ENCODE measurements at places on chromosomes 12 and 14.

DNA sequence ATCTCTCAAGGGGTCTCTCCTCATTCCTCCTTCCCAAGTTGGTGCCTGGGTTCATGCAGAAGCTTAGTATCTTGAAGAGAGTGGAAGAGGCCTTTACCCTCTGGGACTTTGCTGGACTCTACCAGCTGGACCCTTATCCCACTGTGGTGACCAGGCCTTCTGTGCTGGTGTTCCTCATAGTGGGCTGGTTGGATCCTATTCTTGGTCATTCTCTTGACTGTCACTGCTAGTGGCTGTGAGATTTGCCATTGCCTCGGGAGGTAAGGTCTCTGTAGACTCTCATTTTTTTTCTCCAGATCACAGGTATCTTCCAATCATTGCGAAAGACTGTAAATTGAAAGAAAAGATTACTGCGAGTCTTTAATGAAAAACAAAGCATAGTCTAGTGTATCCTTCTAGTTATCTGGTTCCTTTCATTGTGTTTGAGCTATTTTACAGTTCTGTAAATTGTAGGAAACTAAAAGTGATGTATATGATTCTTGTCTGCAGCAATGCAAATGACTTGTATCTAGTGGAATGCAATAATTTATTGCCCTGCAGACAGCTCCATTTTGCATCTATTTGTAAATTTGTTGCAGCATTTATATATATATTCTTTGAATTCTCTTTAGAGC lies 217.9 kb downstream of the AEBP2 start:
- DNase-seq: no peak

DNA sequence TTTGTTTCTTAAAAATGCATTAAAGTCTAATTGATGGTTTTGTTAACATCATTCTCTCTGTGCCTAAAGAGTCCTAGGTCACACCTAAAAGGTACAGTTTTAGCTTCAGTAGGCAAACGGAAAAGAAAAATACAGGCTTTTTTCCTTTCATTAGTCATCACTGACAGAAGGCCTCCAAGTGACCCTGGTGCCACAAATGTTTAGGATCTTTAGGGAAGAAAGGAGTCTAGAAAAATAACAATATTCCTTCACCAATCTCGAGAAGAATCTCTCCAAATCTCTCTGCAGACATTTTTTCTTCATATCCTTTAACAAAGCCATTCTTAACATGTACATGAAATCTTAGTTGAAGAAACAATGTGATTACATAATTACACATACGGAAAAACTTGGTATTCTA lies 2.0 kb downstream of the DENND5B start:
- no peak for DNase-seq

DNA sequence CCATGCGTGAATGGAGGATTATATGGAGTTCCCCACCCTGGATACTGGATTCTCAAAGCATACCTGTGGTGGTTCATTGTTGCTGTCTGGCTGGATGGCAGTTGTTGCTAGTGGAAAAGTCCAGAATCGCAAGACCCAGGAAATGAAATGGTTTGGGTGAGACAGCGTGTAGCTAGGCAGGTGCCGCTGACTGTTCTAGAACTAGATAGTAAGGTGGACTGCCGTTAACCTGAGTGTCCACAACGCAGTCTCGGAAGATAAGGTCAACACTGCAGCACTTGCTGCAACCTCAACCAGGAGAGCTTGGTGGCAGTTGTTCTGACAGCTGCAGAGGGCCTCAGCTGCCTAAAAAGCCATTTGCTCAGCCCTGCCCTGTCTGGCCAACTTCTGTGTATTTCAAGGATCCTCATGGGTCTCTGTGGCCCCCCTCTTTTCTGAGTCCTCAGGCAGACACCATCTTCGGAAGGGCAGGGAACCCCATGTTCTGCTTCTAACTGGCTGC lies 15.5 kb upstream of the IRF2BPL start:
- no peak for DNase-seq

GRCh38 chr12:67477681-67478265 lies 170.8 kb upstream of the DYRK2 start:
- no peak for DNase-seq

DNA sequence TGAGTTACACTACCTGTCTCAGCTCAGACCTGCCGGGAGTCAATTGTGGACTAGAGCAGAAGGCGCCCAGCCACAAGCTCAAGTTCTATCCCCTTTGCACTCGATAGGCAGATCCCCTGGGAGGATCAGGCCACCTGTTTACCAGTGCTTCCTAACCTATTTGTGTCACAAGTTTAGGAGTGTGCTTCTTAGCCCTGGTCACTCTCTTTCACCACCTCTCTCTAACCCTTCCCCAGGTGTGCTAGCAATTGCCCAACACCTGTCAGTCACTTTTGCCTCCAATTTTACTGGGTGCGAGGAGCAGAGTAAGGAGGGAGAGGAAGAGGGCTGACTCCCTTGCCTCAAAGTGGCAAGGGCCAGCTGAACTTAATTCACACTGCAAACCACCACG lies 745 bp upstream of the NAA30 start:
- peak; percentile 21 for DNase-seq

DNA sequence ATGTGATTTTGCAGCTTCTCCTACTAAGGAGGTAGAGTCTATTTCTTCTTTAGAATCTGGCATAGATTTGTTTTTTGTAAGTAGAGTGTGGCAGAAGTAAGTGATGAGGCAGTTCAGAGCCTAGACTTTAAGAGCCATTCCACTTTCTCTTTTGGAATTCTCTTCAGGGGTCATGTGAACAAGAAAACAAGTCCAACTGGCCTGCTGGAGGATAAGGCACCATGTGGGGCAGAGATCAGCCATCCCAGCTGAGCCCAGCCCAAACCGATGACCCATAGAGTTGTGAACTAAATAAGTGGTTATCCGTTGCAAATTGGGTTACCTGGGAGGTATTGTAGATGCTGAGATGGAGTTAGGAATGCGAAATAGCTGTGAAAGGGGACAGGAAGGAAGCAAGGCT lies 60.3 kb upstream of the TBPL2 start:
- DNase-seq: no peak

- no peak for DNase-seq
Observed at GRCh38 chr12:115752913-115753726, 524.4 kb downstream of the MED13L start.

GRCh38 chr14:101917413-101918017 lies 46.9 kb upstream of the DYNC1H1 start:
- DNase-seq: no peak

DNA sequence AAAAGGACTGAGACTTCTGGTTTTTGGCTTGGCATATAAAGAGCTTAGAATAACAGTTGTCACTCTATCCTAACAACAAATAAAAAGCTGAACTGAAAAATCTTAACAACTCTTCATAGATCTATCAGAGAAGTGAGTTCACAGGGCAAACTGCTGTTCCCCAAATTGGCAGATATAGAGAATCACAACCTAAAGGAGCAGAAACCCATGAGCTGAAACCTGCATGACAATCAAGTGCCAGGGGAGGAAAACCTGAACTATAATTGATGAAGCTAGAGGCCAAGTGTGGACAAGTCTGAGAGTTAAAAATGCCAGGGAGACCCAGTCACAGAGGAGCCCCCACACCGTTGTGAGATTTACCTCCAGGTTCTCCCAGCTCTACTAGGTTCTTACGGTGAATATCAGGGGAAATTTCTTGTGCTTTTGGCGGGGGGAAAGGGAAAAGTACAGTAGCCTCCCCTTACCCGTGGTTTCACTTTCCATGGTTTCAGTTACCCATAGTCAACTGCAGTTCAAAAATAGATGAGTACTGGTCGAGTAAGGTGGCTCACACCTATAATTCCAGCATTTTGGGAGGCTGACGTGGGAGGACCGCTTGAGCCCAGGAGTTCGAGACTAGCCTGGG lies 53.9 kb downstream of the ATF7 start:
- DNase-seq: no peak

- DNase-seq: no peak
Observed at GRCh38 chr12:119593578-119594398, at the start of gene TMEM233. TMEM233 (plus strand) TSS chr12:119593774; CDS start chr12:119593849, 75 bp downstream.

DNA sequence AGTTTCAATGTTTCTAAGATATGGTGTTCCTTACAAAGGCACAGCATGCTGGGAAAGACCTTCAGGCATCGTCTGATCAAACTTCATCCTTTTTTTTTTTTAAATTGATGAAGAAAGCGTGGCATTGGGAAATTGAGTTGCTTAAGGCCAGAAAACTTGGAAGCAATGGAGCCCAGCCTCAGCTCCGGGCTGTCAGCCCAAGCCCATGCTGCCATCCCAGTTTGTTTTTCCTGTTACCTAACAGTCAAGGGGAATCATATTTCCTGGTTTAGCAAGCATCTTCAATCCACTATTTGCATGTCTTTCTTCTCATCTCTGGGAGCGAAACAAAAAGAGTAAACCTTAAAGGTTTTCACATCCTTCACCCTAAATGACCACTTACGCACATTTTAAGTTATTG lies 200.2 kb downstream of the CHST11 start:
- DNase-seq: no peak

- DNase-seq: no peak
Observed at GRCh38 chr14:55957950-55958349, 160.3 kb upstream of the PELI2 start.

DNA sequence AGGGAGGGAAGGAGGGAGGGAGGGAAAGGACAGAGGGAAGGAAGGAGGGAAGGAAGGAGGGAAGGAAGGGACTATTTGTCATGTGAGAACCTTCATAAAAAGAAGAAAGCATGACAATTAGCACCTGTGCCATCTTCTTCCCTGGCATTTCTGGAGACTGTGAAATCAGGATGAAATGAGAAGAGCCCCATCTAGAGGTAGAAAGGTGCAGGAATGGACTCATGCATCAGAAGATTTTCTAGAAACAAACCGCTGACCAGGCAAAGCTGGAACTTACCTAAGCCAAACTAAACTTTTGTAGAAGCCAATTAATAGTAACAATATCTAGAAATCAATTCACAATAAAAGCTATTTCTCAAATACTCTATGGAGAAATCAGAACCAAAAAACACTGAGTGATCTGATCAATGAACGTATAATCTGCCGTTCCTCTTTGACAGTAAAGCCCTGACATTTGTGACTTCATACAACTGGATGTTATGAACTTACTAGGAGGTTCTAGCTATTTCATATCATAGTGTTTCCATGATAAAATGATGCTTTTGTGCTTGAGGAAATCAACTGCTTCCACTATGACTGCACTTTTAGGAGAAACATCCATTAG lies 24.4 kb upstream of the CRACR2A start:
- DNase-seq: peak; percentile 28

DNA sequence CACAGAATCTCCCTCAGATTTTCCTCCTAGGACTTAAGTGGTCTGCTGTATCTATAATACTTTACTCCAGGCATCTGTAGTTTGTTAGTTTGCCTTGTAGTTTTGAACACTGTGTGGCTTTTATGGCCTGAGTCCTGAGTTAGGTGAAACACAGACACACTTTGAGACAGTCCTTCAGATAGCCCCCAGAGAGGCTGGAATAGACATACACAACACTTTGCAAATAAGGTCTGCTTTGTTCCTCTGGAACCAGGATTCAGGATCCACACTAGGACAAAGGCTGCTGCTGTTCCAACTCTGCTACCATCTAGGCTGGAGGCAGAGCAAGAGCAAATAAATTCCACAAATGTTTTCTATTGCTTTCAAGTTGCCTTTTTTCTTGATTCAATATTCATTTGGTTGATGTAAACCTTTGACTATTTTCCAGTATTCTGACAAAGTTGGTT lies 41.4 kb upstream of the INSM2 start:
- no peak for DNase-seq

- no peak for DNase-seq
Observed at GRCh38 chr12:64995816-64996215, 125.3 kb downstream of the WIF1 start.

- no peak for DNase-seq
Observed at GRCh38 chr14:69321601-69322330, 61.8 kb downstream of the GALNT16 start.

GRCh38 chr12:65948320-65949008 lies 124.2 kb downstream of the HMGA2 start:
- DNase-seq: no peak

- DNase-seq: no peak
Observed at GRCh38 chr12:91033251-91033650, 24.6 kb downstream of the KERA start.

DNA sequence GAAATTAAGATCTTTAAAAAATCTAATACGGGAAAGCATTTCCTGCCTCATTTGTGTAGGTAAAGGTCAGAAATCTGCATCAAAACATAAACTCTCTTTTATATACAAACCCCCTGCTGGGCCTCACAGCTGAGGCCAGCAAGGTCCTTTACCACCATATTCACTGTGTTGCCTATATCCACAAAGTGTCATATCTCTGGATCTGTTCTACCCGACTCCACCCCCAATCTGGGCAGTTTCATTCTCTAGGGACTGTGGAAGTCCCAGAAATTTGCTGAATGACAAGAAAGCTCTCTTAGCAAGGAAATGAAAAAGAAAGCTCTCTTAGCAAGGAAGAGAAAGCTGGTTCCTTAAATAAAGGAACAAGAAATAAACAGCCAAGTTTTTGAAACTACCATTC lies 301.7 kb downstream of the KCNH5 start:
- DNase-seq: no peak
